Activated naive CD8-positive, alpha-beta T cell treated with anti-CD3 and anti-CD28 coated beads, Interleukin-2, amount 50 U/mL, for 16 hours (primary cell): ENCODE measurements at places on chromosomes 4 and X.

DNA sequence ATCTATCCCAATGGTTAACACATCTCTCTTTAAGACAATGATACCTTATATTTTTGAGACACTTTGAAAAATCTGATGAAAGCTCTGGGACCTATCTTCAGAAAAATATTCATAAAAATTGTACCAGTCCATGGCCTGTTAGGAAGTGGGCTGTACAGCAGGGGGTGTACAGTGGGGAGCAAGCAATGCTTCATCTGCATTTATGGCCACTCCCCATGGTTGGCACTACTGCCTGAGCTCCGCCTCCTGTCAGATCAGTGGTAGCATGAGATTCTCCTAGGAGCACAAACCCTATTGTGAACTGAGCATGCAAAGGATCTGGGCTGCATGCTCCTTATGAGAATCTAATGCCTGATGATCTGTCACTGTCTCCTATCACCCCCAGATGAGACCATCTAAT lies 42.6 kb downstream of the C4orf51 start:
- DNase-seq: no peak

GRCh38 chr4:30754021-30754420 lies 33.9 kb downstream of the PCDH7 start:
- no peak for DNase-seq

GRCh38 chrX:152072236-152072635 lies 66.1 kb downstream of the MAGEA10 start:
- no peak for DNase-seq

DNA sequence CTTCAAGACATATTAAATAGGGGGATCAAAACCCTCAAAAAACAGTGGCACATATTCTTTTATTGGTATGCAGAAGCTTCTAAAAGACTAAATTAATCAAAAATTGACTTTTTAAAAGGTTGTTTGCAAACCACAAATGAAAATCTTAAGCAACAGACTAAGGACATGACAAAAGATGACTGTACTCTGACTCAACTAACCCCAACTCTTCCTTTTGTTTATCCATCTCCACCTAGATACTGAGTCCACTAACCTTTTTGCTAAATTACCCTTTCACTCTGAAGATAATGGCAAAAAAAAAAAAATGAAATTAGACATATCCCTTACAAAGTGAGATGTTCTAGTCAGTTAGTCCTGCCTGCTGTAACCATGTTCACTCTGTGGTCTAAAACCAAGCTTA lies 91.6 kb upstream of the NLRP2B start:
- DNase-seq: no peak

- DNase-seq: no peak
These were observed 556 bp upstream of the SLC25A43 start for GRCh38 chrX:119398587-119398973.

DNA sequence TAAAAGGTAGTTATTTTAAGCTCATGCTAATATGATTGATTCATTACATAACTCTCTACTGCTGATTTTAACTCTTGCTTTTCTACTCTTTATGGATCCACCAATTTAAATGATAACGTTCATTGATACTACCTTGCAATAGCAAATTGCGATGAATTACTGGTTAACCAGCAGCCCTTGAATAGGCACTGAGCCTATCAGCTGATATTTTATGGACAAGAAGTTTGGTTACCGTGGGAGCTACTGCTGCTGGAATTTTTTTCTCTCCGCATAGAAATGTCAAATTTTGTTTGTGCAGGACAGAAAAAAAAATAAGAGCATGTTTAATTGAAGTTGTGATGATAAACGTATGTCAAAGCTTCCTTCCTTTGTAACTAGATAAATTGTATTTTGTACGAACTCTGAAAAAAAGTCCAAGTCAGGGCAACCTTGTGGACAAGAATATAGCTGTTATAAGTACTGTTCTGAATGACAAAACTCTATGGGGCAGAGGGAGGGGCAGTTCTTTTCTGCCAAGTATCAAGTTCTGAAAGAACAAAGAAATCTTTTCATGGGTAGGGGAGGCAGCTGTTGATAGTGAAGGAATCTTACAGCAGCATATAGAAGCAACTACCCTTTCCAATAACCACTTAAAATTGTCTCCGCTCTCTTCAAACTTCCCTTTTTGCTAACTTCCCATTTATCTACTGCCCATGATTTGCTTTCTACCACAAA lies 434.9 kb upstream of the PABPC4L start:
- no peak for DNase-seq

- DNase-seq: no peak
These were observed 68.1 kb upstream of the DUSP21 start for GRCh38 chrX:44775726-44776125.

DNA sequence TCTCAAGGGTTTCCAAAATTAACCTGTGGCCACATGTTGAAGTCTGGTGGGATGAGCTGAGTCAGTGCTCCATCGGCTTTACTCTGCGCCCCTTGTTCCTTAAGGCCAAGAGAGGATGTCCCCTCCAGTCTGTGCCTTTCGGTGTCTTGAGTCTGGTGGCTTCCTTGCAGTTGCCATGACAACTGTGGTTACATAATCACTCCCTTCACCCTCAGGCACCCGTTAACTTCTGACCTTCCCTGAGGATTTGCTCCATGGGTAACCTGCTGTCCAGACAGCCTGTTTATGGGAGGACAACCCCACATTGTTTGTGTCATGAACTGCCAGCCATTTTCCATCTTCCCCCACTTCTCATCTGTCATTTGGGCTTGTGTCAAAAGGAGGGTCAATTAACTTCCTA lies 401.1 kb upstream of the LCORL start:
- DNase-seq: no peak

GRCh38 chrX:96027407-96027806 lies 657.2 kb upstream of the DIAPH2 start:
- no peak for DNase-seq

DNA sequence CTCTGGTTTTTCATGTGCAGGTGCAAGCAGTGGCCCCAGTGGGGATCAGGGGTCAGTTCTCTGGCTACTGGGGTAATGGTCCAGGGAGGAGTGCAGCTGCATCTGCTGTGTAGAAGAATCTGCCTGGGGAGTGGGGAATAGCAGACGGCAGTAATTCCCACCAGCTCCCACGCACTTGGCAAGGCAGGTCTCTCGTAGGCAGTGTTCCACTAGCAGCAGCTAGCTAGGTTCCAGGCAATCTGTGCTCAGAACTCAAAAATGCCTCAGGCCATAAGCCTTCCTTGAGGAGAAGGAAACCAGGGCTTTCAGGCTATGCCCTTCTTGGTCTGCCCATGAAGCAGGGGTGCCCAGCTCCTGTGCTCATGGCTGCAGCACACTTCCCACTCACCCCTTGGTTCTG lies 38.8 kb downstream of the DCLK2 start:
- no peak for DNase-seq

- no peak for DNase-seq
These were observed 28.7 kb upstream of the STOX2 start for GRCh38 chr4:183876268-183876934.

DNA sequence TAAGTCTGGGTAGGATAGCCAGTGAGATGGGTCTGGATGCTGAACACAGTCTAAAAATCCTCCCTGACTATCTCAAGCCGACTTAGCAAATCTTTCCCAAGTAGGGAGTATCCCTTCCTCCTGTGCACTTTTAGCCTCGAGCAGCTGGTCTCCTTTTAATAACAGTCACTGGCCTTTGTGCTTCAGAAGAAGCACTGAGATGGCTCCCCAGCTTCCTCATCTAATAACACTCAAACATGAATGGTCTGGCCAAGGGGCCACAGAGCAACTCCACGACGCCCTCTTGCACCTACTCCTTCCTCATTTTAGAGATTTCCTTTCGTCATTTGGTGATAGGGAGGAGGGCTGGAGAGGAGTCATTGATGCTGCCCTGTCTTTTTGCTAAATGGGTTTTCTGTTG lies 78.8 kb upstream of the TMEM150C start:
- no peak for DNase-seq

DNA sequence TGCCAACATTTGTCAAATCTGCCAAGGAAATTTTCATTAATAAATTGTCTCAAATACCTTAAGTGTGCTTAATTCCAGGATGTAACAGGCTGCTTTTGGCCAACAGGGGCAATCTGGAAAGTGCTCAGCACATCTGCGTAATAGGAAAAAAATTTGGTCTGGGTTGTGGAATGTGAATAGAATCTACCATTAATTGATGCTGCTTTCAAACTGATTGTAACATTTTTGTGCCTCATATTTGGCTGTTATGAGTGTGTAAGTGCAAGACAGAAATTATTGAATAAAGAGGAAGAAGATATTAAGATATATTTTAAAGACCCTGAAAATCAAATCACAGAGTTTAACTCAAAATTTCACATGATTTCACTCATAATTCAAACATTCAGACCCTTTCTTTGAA lies 41.1 kb downstream of the REELD1 start:
- no peak for DNase-seq

GRCh38 chr4:94892051-94892450 lies 134.3 kb downstream of the BMPR1B start:
- no peak for DNase-seq

- DNase-seq: no peak
These were observed 5.2 kb downstream of the POU4F2 start for GRCh38 chr4:146643812-146644401.

- DNase-seq: no peak
These were observed 347.8 kb downstream of the ANK2 start for GRCh38 chr4:113397114-113397701.

- DNase-seq: no peak
These were observed 13.3 kb upstream of the CDKL2 start for GRCh38 chr4:75643651-75644050.

GRCh38 chrX:151899622-151900021 lies 13.1 kb upstream of the MAGEA4 start:
- DNase-seq: no peak

GRCh38 chr4:2867758-2868491 lies 24.3 kb downstream of the ADD1 start:
- DNase-seq: no peak

GRCh38 chr4:475962-476361 lies 23.0 kb downstream of the ZNF721 start:
- DNase-seq: no peak

GRCh38 chrX:56726605-56727004 lies 2.4 kb upstream of the NBDY start:
- no peak for DNase-seq

GRCh38 chr4:16129336-16129735 lies 45.5 kb upstream of the PROM1 start:
- DNase-seq: no peak

DNA sequence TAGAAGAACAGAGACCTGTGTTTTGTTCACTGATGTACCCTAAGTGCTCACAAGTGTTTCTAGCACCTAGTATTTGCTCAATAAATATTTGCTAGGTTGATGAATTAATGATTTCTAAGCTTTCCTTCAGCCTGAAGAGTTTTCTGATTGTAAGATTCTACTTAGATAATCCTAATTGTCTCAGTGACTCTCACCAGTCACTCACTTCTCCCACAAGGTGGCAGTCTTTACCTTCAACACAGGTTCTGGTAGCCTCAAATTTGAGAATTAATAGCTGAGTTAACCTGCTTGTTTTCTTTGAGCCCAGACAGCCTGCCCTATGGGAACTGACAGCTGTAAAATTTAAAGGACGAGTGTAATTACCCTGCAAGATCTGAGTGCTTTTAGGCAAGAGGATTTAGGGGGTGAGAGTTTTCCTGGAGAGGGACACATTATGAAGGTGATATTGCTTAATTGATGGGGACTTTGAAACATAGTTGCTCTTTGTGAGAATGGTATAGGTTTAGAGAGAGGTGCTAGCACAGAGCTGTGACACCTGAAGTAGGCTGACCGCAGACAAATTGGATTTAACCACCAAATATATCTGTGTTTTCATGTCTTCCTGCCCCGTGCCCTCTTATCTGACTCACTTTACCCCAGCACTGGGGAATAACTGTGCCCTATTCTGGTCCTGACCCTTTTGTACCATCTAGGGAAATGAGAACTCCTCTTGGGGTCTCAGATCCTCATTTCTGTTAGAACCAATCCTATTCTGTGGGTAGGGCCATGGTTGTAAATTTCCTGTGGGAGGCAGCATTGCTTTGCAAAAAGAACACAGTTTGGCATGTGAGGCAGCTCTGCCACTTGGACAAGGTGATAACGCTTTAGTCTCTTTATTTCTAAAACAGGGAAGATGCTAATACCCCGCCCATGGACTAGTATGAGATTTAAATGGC lies 27.7 kb downstream of the CD38 start:
- DNase-seq: no peak

GRCh38 chr4:186808630-186809018 lies 85.0 kb upstream of the FAT1 start:
- DNase-seq: no peak

- DNase-seq: no peak
These were observed 210.3 kb upstream of the EPHA5 start for GRCh38 chr4:65880594-65880993.

DNA sequence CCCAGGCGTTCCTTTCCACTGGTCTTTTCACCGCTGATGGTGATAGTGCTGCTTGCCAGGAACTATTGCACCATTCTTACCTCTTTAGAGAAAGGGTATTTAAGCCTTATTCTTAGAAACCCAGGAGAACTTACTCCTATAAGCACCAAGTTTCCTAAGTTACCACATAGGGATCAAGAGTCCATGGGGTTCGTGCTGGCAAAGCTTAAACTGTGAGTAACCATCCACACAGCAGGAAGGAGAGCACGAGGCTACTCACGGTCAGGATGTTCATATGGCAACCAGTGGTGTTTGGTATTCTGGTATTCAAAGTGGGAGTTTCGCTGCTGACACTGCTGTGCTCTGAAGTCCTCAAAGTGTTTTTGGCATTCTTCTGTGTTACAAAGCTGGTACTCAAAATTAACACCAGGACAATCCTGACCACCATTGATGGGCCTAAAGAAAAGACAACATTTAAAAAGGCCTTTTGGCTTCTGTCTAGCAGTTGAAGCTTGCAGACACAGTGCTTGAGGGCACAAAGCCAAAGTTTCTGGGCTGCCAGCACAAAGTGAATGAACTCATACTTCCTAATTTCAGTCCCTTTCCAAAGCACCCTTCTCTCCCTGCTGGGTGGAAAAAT lies 256.9 kb downstream of the ADAMTS3 start:
- no peak for DNase-seq

DNA sequence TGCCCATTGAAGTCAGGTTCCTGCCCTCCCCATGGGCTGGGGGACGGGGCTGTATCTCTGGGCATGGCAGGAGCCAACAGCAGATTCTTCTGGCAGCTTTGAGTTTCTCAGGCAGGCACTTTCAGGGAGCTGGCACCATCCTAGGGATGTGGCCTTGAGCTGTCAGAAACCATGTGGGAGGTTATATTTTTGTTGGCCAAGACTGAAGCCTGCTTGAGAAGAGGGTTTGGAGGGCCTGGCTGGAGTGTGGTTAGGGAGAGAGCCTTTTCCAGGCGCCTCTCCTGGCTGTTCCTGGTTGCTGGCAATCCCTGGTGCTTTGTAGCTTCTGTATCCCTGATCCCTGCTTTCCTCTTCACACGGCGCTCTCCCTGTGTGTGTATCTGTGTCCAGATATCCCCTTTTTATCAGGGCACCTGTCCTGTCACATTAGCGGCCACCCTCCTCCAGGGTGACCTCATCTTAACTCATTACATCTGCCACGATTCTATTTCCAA lies 30.6 kb upstream of the SORCS2 start:
- no peak for DNase-seq

- no peak for DNase-seq
These were observed 533 bp downstream of the IL15 start for GRCh38 chr4:141636771-141637460.

GRCh38 chrX:132488180-132488705 lies 595 bp downstream of the MBNL3 start:
- no peak for DNase-seq

GRCh38 chrX:11241720-11242119 lies 51.5 kb upstream of the AMELX start:
- DNase-seq: no peak
